WTC11 (cell line): ENCODE measurements at places on chromosomes 16 and 17. TPM values are rescaled to one million over a fixed set of nuclear protein-coding genes. Genes with fewer than 3 reads are reported as not detected.

DNA sequence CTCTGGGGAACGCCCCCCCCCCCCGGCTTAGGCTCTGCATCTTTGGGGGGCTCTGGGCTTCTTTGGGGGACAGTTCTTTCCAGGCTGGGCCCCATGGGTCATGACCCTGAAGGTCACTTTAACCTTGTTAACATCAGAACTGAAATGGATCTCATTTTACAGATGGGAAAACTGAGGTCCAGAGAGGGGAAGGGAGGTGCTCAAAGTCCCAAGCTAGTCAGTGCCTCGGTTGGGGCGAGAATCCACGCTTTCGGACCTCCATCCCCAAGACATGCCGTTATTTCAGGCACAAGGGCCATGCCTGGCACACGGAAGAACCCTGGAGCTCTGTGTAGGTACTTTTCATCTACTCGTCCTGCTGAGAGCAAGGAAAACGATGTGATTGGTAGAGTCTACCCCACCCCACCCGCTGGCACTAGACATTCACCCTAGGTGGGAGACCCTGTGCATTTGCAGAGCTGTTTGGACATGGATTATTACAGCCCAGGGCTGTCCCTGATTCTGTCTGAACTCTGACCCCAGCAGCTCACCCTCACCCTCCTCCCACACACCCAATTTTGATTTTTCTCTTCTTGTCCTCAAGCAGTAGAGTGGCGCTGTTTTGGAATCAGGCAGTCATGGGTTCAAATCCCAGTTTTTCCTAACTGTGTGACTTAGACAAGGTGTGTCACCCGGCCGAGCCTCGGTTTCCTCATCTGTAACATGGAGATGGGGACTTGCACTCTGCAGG lies 155.1 kb upstream of the CDC42EP4 start:
- DNase-seq: no peak
- H3K4me1 ChIP-seq: peaks cover 12% of the 10 kb centered on the region
- H3K27me3 ChIP-seq: no peaks in the 10 kb centered on the region
- H3K4me3 ChIP-seq: no peak overlapping the region

DNA sequence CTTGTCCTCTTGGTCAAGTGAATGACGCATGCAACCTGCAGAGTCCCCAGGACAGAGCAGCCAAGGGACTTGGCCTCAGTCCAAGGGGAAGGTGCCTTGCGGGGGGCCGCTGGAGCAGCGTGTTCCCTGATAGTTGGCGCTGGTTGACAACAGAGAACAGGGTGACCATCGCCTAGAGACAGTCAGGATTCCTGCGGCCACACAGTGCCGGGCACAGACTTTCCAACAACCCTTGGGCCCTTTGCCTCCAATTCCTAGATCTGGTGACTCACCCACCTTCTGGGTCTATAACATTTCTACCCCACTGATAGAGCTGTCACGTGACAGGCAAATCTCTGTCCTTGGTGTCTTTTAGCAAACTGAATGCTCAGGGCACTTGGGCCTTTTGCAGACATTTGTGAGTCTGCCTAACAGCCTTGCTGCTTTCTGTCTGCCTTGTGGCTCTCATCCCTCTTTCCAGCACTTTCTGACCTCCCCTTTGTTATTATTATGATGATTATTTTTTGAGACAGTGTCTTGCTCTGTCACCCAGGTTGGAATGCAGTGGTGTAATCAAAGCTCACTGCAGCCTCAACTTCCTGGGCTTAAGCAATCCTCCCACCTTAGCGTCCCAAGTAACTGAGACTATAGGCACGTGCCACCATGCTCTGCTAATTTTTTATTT lies 11.9 kb upstream of the TEDC2 start:
- no peak overlapping the region for H3K27ac ChIP-seq
- H3K4me1 ChIP-seq: no peaks in the 10 kb centered on the region
- DNase-seq: no peak
- no peaks in the 10 kb centered on the region for H3K27me3 ChIP-seq
- H3K4me3 ChIP-seq: no peak overlapping the region

DNA sequence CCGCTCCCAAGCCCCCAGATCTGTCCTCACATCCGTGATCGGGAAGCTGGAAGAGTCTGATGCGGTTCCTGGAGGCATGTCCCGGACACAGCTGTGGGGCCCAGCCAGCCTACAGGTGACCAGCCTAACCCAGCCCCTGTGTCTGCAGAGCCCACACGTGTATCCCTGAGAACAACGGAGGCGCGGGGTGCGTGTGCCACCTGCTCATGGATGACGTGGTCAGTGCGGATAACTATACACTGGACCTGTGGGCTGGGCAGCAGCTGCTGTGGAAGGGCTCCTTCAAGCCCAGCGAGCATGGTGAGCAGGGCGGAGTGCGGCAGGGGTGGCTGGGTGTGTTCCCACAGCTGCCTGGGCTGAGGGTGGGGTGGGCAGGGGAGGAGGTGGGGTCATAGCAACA lies 30.9 kb downstream of the IL4R start:
- H3K4me1 ChIP-seq: no peaks in the 10 kb centered on the region
- no peak overlapping the region for H3K4me3 ChIP-seq
- no peaks in the 10 kb centered on the region for H3K27me3 ChIP-seq
- H3K27ac ChIP-seq: no peak overlapping the region
- H3K36me3 ChIP-seq: peaks cover 58% of the 10 kb centered on the region

DNA sequence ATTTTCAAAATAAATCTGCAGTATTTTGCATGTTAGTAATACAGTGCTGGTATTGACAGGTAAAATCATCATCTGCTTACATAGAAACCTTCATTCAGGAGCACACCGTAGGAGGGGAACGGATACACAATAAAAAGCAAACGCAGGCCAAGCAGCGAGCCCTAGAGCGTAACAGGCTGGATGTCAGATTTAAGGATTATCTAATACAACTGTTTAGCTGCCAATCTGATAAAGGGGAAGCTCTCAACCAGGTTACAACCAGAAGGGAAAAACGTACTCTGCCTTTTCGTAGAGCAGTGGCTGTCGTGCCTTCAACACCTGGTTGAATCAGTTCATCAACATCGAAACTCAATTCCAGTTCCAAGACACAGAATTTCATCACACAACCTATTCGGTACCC lies 16.4 kb upstream of the CUEDC1 start:
- H3K36me3 ChIP-seq: peaks cover 28% of the 10 kb centered on the region
- peaks cover 8% of the 10 kb centered on the region for H3K4me1 ChIP-seq
- peak overlapping the region; percentile 38; the same call in 1 of the 2 replicates for H3K27ac ChIP-seq
- DNase-seq: no peak
- H3K4me3 ChIP-seq: no peak overlapping the region

DNA sequence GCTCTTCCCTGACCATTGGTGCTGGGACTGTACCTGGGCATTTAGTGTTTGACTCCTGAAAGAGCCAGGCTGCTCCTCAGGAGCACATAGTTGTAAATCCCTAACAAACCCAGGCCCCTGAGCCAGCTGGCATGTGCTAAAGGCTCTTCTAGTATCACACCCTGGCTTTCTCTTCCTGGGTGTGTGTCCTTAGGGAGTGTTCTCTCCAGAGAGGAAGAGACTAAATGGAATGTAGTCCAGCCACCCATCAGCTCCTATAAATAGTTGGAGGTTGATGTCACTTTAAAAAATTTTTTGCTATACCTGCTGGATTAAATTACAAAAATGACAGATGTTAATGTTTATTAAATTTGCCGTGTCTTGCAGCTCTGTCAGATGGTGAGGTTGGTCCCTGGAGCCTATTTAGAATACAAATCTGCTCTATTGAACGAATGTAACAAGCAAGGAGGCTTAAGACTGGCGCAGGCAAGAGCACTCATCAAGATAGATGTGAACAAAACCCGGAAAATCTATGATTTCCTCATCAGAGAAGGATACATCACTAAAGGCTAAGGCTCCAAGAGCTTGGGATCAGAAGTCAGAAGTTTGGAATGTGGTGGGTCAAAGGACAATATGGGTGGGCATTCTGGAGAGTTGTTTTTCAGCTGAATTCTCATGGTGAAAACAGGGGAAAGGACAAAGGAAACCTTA lies 13.1 kb upstream of the DUSP14 start:
- H3K36me3 ChIP-seq: peaks cover 40% of the 10 kb centered on the region
- peaks cover 9% of the 10 kb centered on the region for H3K4me1 ChIP-seq
- no peaks in the 10 kb centered on the region for H3K27me3 ChIP-seq
- DNase-seq: no peak
- no peak overlapping the region for H3K4me3 ChIP-seq

DNA sequence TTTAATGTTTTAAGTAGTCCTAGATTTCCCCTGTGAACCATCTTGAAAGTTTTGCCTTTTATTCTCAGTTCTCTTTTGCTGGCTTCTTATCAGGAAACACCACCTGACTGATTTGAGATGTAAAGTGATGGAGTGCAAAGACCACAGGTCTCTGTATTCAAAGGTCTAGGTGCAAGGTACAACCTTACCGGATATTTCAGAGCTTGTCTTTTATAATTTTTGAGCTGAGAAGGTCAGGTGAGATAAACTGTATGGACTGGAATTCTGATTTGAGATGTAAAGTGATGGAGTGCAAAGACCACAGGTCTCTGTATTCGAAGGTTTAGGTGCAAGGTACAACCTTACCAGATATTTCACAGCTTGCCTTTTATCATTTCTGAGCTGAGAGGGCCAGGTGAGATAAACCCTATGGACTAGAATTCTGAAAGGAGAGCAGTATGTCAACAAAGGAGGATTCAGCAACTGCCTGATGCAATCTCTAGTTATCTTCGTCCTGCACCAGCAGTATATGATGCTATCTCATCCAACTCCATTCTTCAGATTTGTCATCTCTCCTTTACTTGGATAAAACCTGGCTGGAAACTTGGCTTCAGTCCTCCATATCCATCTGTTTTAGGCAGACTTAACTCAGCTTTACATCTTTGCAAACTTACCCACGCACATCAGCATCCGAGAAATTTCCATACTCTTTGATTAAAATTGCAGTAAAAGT lies 64.3 kb downstream of the CENPV start:
- no peak overlapping the region for H3K4me3 ChIP-seq
- no peak for DNase-seq
- peaks cover 18% of the 10 kb centered on the region for H3K27me3 ChIP-seq

DNA sequence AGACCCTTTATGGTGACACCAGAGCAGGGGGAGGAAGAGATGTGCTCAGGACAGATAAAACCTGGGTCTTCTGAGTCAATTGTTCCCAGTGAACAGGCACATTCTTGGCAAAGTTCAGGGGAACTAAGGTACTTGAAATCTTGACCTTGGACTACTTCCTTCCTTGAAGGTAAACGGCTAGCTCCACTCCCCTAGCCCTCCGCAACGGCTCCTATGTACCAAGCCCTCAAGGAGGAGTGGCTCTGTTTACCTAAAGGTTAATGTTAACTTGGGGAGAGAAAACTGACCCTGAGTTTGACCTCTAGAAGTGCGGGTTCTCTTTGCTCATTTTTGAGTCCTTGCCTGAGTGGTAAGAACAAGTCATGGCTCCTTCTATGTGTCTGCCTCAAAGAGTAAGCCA lies 7.8 kb downstream of the TTLL6 start:
- peaks cover 10% of the 10 kb centered on the region for H3K4me1 ChIP-seq
- H3K36me3 ChIP-seq: no peaks in the 10 kb centered on the region
- H3K4me3 ChIP-seq: no peak overlapping the region
- no peaks in the 10 kb centered on the region for H3K27me3 ChIP-seq

GRCh38 chr17:10518271-10519037 lies at the start of gene MYH1:
Gene MYH1 (minus strand): TSS chr17:10518542. CDS start chr17:10516642, 1,900 bp downstream.
- no peak within 1 kb of the TSS for H3K4me3 ChIP-seq
- no peaks in the 10 kb centered on the region for H3K27me3 ChIP-seq
- DNase-seq: no peak
- H3K4me1 ChIP-seq: peaks cover 5% of the 10 kb centered on the region
- no peaks in the 10 kb centered on the region for H3K36me3 ChIP-seq

- peaks cover 56% of the 10 kb centered on the region for H3K36me3 ChIP-seq
- DNase-seq: no peak
- H3K4me1 ChIP-seq: peaks cover 6% of the 10 kb centered on the region; the same call in 1 of the 2 replicates
- H3K27me3 ChIP-seq: no peaks in the 10 kb centered on the region
These were observed 10.0 kb downstream of the POLDIP2 start for GRCh38 chr17:28347261-28347891.

- DNase-seq: no peak
- peaks cover 6% of the 10 kb centered on the region for H3K27me3 ChIP-seq
- no peaks in the 10 kb centered on the region for H3K4me1 ChIP-seq
- no peak overlapping the region for H3K4me3 ChIP-seq
- no peak overlapping the region for H3K27ac ChIP-seq
- H3K36me3 ChIP-seq: peaks cover 13% of the 10 kb centered on the region
These were observed 48.3 kb upstream of the GPR139 start for GRCh38 chr16:20122011-20122410.

GRCh38 chr17:50564916-50565315 lies 4.4 kb downstream of the CACNA1G start:
- no peak for DNase-seq
- peak overlapping the region; percentile 63 for H3K4me3 ChIP-seq
- peaks cover 66% of the 10 kb centered on the region for H3K27me3 ChIP-seq
- peaks cover 36% of the 10 kb centered on the region for H3K4me1 ChIP-seq
- H3K27ac ChIP-seq: no peak overlapping the region

GRCh38 chr16:71344315-71344905 lies 14.1 kb upstream of the CALB2 start:
- no peak overlapping the region for H3K4me3 ChIP-seq
- H3K36me3 ChIP-seq: no peaks in the 10 kb centered on the region
- H3K4me1 ChIP-seq: peaks cover 10% of the 10 kb centered on the region

- peaks cover 12% of the 10 kb centered on the region for H3K4me1 ChIP-seq
- H3K27ac ChIP-seq: peak overlapping the region; percentile 68; the same call in 1 of the 2 replicates
- peaks cover 9% of the 10 kb centered on the region for H3K36me3 ChIP-seq
These were observed 38.9 kb downstream of the ST3GAL2 start for GRCh38 chr16:70399951-70400350.

- DNase-seq: no peak
- peaks cover 9% of the 10 kb centered on the region for H3K4me1 ChIP-seq
- H3K4me3 ChIP-seq: no peak overlapping the region
- peaks cover 4% of the 10 kb centered on the region for H3K27me3 ChIP-seq
- H3K36me3 ChIP-seq: no peaks in the 10 kb centered on the region
These were observed 5.1 kb downstream of the ADGRG1 start for GRCh38 chr16:57633383-57634064.

DNA sequence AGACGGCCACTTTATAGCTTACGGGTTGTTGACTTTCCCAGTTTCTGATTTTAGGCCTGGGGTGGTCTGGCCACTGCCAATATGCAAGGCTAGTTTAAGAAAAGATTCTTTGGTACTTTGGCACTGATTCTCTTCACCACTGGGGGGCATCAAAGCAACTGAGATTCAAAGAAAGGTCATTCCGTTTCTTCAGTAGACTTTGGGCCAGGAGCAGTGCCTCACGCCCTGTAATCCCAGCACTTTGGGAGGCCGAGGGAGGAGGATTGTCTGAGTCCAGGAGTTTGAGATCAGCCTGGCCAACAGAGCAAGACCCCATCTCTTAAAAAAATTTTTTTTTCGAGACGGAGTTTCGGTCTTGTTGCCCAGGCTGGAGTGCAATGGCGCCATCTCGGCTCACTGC lies 53.0 kb downstream of the RPA1 start:
- no peak overlapping the region for H3K27ac ChIP-seq
- H3K4me1 ChIP-seq: no peaks in the 10 kb centered on the region
- no peak overlapping the region for H3K4me3 ChIP-seq
- H3K27me3 ChIP-seq: no peaks in the 10 kb centered on the region
- peak; percentile 41 for DNase-seq

GRCh38 chr16:79972053-79972704 lies 371.6 kb upstream of the MAF start:
- H3K36me3 ChIP-seq: no peaks in the 10 kb centered on the region
- no peak for DNase-seq
- H3K4me3 ChIP-seq: no peak overlapping the region

Gene EFCAB5
- total RNA-seq: 0.32 to 0.59 TPM (median 0.55 TPM) in 3 replicates

Gene ADORA2B
- 4.2 to 5.1 TPM (median 4.9 TPM) in 3 replicates for total RNA-seq

Gene PDK2
- 16.6 to 21.3 TPM (median 19.8 TPM) in 3 replicates for total RNA-seq

Gene TBC1D3G
- total RNA-seq: not detected in 3 replicates

Gene TELO2
- total RNA-seq: 67.8 to 86.7 TPM (median 71.6 TPM) in 3 replicates

Gene MRPL28
- 119 to 144 TPM (median 140 TPM) in 3 replicates for total RNA-seq

Gene SEZ6L2
- total RNA-seq: 58.2 to 68.5 TPM (median 64.2 TPM) in 3 replicates

Gene OR3A3
- total RNA-seq: not detected in 3 replicates
